ENCODE measurements at places on chromosomes 7 and 10.

- peak; percentile 60 for DNase-seq
These were observed 138.0 kb upstream of the YAE1 start for GRCh38 chr7:39428221-39428620.

GRCh38 chr10:79947787-79948424, 999 bp downstream of the SFTPD start:
- DNase-seq: no peak

DNA sequence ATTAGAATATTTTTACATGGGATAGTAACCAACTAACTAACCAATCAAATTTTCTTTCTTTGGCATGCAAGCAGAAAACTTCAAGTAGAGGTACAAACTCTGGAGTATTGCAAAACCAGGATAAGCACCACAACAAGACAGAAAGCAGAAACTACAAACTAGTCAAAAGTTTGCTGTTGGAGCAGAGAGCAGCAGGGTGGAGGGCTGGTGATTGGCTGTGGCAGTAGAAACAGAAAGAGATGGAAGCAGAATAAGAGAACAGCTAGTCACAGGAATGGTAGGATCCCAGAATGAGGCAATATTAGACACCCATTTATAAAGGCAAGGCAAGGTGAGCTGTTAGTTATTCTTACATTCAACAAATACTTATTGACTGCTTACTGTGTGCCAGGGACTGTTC, 6.8 kb upstream of the MACC1 start:
- DNase-seq: no peak

DNA sequence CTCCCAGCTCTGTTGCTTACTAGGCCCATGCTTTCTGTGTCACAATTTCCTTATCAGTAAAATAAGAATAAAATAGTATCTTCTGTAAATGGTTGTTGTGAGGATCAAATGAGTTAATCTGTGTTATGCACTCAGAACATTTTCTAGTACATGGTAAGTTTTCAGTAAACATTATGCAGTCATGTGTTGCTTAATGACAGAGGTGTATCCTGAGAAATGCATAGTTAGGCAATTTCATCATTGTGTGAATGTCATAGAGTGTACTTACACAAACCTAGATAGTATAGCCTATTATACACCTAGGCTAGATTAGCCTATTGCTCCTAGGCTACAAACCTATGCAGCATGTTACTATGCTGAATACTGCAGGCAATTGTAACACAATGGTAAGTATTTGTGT, 4.4 kb downstream of the PTTG1IP2 start:
- peak; percentile 59 for DNase-seq

DNA sequence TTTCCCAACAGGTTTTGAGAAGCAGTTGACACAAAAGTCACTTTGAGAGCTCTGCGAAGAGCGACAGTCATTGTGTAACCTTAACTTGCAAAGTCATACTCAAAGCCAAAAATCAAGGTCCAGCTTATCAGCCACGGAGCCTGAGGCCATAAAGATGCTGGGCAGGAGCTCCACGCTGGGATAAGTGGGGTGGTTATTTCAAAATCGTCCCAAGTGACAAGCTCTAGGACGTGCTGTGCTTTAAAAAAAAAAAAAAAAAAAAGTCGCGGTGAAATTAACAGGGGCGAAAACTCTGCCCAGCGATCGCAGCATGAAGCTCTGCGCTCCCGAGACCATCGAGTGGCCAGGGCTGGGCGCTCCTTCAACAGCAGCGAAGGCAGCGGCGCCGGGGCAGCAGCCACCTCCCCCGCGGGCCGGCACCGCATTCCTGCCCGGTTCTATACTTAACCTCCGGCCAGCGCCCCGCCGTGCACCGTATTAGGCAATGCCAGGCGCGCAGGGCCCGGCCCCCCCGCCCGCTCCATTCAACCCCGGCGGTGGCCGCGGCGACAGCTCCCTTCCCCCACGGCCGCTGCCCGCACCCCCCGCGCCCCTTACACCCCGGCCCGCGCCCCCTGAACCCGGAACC, 657 bp downstream of the HACD1 start:
- peak; percentile 26 for DNase-seq

GRCh38 chr7:118183428-118183785, 557 bp upstream of the LSM8 start:
- no peak for DNase-seq

- peak; percentile 91 for DNase-seq
These were observed 39.2 kb downstream of the ENO4 start for GRCh38 chr10:116888380-116889055.

DNA sequence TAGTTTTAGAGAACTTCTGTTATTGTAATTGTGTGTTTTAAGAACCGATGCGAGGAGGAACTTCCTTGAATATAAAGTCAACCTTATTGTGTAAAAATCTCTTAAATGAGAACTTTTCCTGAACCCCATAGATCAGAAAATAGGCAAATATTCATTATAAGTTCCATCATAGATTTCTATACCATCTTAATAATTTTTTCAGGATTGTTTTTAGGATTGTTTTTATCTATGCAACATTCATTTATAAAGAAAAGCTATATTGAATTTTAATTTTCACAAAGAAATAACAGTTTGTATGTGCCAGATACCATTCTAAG, 1.7 kb upstream of the SMNDC1 start:
- no peak for DNase-seq
